ENCODE measurements at places on chromosomes 1 and 21.

DNA sequence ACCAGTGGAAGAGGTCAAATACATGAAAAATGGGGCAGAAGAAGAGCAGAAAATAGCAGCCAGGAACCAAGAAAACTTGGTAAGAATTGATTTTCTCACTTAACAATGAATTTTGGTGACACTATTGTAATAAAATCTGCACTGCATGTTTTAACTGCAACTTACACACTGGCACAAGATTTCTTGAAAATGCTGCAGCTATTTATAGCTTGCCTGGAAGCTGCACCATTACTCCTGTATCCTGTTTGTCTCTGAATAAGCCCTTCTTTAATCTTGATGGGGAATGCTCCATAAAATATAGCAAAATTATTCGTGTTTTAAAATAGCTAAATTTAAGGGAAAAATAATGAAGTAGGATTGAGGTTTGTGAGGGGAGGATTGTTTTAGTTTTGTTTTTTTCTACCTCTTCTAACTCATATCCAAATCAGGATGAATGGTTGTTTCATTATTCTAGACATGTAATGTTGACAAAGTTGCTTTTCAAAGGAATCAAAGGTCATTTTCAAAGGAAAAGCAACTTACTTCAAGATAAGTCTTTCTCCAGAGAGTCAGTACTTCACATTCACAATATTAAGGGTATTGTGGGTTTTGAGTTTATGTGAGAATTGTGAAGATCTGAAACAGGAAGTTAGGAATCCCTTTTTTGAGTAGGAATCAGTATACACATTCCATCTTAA, 120.9 kb downstream of the C1orf21 start:
- no peak for DNase-seq

- DNase-seq, result no peak
Observed at GRCh38 chr1:243798726-243799125, 51.3 kb downstream of the AKT3 start.

DNA sequence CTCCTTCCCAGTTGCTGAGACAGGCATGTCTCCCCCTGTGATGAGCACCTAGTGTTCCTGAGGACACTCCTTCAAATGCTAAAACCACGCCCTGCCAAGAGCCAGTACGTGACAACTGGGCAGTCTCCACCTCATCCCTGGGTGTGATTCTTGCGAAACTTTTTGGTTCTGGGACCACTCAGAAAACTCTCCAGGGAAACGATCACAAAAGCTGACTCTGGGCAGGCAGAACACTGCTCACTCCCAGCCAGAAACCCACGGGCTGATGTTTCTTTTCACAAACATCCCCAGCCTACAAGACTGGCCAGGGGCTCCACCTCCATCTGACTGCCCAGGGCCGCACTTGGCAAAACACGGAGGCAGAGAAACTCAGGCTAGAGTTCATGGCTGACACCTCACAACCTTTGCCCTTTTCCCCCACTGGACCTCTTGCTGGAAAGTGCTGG, 24.4 kb downstream of the DHRS3 start:
- DNase-seq, result no peak

DNA sequence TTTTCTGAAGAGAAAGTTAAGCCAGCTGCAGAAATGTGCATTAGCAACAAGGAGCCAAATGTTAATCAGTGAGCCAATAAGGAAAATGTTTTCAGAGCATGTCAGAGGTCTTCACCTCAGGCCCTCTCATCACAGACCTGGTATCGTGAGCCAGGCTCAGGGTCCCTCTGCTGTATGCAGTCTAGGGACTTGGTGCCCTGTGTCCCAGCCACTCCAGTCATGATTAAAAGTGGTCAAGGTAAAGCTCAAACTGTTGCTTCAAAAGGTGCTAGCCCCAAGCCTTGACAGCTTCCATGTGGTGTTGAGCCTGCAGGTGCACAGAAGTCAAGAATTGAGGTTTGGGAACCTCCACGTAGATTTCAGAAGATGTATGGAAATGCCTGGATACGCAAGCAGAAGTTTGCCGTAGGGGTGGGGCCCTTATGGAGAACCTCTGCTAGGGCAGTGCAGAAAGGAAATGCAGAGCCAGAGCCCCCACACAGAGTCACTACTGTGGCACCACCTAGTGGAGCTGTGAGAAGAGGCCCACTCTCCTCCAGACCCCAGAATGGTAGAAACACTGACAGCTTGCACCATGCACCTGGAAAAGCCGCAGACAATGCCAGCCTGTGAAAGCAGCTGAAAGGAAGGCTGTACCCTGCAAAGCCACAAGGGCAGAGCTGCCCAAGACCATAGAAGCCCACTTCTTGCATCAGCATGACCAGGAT, 1128.7 kb downstream of the AMY1C start:
- DNase-seq, result no peak

DNA sequence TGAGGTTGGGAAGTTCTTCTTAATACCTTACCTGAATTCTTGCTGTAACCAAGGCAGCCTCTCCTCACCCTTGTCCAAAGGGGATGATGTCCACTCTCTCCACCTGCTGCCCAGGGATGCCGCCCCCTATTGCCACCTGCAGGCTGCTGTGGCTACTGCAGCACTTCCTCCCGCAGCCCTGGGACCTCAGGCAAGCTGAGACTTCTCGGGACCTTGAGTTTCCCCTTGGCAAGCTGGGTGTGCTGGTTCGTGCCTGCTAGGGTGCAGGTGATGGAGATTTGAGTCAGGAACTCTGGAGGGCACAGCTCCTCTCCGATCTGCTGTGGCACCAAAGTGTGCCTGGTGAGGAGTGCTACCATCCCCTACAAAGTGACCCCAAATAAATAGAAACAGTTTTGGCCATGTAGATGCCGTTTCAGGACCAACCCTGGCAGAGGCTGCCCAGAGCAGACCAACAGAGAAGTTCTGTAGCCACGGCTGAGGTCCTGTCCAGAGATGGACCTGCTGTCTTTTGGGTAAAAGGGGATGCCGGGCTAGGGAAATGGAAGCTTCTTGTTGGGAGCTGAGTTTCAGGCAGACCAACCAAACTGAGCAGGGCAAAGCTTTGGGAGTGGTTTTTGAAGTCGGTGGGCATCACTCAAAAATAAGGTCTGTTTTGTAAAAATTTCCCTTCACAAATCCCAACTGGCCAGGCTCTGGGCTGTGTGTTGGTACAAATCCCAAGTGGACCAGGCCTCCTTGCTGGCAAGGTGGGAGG, 31.7 kb downstream of the RUNX3 start:
- DNase-seq, result no peak

DNA sequence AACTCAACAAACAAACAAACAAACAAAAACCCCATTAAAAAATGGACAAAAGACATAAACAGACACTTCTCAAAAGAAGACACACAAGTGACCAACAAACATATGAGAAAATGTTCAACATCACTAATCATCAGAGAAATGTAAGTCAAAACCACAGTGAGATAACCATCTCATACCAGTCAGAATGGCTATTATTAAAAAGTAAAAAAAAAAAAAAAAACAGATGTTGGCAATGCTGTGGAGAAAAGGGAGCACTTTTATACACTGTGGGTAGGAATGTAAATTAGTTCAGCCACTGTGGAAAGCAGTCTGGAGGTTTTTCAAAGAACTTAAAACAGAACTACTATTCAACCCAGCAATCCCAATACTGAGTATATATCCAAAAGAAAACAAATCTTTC, 94.7 kb downstream of the PLPP3 start:
- no peak for DNase-seq

GRCh38 chr1:100304227-100304626, 38.2 kb downstream of the RTCA start:
- no peak for DNase-seq

- no peak for DNase-seq
Observed at GRCh38 chr1:26031611-26032220, 10.1 kb downstream of the EXTL1 start.

- DNase-seq, result no peak
Observed at GRCh38 chr1:80893115-80893514, 907.6 kb upstream of the ADGRL2 start.

- DNase-seq, result no peak
Observed at GRCh38 chr1:45908611-45909140, 105.3 kb downstream of the MAST2 start.

GRCh38 chr1:3038571-3039181, 17.4 kb downstream of the ACTRT2 start:
- DNase-seq, result no peak

GRCh38 chr1:61459345-61459744, 265.6 kb downstream of the TM2D1 start:
- DNase-seq, result no peak

- DNase-seq, result no peak
Observed at GRCh38 chr1:181646710-181647109, 163.4 kb downstream of the CACNA1E start.

GRCh38 chr1:92399076-92399475, 87.6 kb downstream of the GFI1 start:
- DNase-seq, result no peak

DNA sequence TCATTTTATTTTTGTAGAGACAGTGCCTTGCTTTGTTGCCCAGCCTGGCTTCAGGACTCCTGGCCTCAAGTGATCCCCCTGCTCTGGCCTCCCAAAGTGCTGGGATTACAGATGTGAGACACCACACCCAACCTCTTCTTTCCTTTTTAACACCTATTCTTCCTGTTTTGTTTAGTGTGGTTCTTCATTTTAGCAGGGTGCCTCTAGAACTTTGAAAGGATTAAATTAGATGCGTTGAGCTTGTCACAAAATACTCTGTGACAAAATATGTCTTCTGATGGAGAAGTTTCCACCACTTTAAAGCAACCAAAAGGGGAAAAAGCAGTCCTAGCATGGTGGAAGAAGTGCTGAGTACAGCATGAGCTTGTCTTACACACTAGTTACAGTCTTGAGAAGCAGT, 42.0 kb downstream of the CDC14A start:
- no peak for DNase-seq

DNA sequence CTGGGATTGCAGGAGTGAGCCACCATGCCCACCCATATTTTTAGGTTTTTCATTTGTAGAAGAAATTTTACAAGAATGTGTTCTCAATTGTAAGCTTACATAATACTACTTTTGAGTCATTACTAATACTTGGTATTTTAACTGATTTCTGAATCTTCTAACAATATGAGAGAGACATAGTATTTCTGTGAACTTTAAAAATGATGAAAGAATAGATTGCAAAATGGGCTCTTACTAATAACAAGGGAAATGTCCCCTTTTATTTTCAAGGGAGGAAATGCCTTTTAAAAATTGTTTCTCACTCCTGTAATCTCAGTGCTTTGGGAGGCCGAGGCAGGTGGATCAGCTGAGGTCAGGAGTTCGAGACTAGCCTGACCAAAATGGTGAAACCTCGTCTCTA, 5.9 kb downstream of the AGO3 start:
- no peak for DNase-seq

- DNase-seq, result no peak
Observed at GRCh38 chr1:228410015-228410414, 3.4 kb upstream of the TRIM11 start.

GRCh38 chr1:246304484-246305259, 202.4 kb downstream of the SMYD3 start:
- no peak for DNase-seq

GRCh38 chr1:157137046-157137407, 1.2 kb downstream of the ETV3 start:
- no peak for DNase-seq

Measured in GOT3 (cell line).